ENCODE measurements at places on chromosomes 11 and 22.

DNA sequence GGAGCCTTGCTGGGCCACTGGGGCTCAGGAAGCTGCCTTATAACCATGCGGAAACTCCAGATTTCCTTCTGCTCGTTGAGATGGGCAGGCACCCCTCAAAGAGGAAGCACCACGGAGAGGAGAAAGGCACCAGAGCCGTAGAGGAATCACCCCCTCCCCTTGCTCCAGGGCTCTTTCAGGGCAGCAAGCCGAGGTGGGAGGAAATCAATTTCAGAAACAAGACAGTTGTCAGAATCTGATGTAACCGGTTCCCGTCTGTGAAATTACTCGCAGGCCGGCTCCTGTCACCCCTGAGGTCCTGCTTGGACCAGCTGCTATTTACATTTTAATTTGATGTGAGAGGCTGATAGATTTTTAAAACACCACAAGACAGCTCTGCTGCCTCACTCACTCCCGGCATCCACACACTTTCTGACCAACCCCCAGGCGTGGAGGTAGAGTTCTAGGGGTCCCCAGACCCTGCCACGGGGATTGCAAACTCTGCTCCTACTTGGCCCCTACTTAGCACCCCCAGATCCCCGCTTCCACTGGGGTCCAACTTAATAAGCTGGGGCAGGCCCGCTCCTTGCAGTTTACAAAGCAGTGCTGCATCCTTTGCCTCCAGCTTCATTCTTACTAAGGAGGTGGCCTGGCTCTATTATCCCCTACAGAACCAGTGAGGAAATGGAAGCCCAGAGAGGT lies 162.5 kb downstream of the CEP164 start:
- DNase-seq, result peak; percentile 7

- DNase-seq, result no peak
Measured at GRCh38 chr11:117238221-117238620, 5.8 kb downstream of the RNF214 start.

- peak; percentile 36 for DNase-seq
Measured at GRCh38 chr11:2675540-2675939, 24.3 kb downstream of the KCNQ1OT1 start.

GRCh38 chr11:134289789-134290188 lies 13.6 kb downstream of the GLB1L3 start:
- no peak for DNase-seq

GRCh38 chr11:90288212-90288821 lies 65.5 kb upstream of the CHORDC1 start:
- peak; percentile 26 for DNase-seq

- no peak for DNase-seq
Measured at GRCh38 chr11:110327508-110327907, 31.1 kb upstream of the RDX start.

Data from inflammatory macrophage treated with lipopolysaccharide for 4 hours (primary cell).